ENCODE measurements at places on chromosomes 13 and 19.

DNA sequence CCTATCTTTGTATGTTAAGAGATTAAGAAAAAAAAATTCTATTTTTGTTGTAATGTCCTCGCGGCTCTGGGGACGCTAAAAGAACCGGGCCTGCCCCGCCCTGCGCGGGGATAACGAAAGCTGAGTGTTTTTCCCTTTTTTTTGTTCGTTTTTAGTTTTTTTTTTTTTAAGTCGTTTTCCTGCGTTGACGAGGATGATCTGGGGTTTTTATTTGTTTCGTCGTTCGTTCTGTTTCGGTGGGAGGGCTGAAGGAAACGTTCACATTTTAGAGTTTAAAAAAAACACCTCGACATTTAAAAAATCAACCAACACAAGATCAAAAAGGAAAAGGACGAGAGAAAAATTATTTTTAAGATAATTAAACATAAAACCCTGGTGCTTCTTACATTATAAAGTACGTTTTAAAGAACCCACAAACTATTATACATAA, 5.6 kb downstream of the LYL1 start:
- no peak for DNase-seq

DNA sequence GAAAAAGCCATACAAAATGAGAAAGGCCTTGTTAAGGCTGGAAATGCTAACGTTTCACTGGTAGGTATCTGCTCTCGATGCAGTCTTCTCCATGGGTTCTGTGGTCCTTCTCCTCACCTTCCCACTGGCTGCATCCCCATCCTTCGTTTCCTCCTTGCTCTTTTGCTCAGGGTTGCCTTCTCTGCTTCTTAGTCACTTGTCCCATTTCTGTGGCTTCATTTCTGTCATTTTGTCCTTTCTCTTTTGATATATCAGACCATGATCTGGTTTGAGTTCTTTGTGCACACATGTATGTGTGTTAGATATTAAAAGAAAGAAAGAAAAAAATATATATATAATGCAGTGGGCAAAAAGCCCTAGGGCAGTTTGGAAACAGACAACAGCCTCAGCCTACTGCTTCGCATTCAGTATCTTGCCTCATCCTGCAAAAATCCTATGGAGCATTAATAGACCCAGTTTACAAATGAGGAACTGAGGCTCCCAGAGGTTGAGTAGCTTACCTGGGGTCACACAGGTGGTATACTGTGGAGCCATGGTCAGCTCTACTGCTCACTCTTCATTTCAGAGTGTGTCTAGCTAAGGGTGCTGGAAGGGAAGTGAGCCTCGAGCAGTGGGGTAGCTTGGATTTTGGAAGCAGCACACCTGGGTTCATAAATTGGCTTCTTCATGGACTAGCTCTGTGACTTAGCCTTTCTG, 57.6 kb upstream of the MEDAG start:
- DNase-seq, result no peak

DNA sequence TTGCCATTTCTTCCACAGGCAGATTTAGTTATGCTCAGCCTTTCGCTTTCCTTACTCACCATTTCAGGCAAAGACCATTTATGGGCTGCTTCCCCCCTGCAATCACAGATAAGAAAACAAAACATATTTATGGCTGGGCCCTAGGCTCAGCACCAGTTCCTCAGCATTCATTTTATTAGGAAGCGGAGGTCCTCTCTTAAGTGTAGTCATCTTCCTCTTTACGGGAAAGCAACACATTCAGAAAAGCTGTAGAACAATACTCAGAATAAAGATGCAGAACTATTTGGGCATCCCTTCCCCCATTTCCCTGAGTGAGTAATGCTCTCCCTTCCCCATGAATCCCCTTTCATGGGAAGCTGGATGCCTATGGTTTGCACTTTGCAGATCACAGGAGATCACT, 27.9 kb downstream of the FLT1 start:
- DNase-seq, result no peak

DNA sequence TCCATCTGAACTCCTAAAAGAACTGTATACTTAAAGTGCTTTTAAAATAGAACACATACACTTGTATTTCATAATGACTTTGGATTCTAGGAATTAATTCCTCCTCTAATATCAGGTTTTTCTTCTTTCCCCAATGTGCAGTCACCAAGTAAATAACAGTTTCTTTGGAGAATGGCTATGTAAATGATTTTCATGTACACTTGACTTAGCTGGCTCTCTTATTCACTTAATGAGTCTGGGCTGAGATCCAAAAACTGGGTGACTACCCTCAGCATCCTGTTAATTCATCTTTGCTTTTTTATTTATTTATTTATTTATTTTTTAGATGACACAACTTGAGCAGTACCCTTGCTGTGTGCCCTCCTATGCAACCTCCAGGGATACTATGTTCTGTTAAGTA, 1003.7 kb downstream of the SLITRK1 start:
- no peak for DNase-seq

GRCh38 chr19:14370169-14370939, 10.9 kb upstream of the ADGRE5 start:
- no peak for DNase-seq

DNA sequence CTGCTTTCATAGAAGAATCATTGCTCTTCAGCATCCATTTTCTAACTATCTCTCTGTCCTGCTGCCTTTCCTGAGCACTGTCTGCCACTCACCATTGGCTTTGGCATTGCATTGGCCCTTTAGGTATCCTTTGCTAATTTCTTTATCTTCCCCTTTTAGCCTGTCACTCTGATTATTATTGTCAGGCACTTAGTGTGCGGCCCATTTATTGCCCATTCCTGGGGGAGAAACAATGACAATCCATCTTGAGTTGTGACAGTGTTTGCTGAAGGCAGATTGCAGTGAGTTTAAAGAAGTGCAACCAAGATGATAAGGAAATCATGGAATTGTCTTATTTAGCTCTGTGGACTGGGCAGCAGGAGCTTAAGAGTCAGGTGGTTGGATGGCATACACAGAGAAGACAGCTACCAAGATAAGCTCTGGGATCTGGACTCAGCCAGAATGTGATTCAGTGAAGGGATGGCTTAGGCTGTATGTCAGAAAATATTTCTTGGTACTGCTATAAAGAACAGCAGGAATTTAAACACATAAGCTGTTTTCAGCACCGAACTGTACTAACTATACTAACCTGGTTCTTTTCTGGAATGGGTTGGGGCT, 25.3 kb downstream of the B3GLCT start:
- DNase-seq, result no peak

DNA sequence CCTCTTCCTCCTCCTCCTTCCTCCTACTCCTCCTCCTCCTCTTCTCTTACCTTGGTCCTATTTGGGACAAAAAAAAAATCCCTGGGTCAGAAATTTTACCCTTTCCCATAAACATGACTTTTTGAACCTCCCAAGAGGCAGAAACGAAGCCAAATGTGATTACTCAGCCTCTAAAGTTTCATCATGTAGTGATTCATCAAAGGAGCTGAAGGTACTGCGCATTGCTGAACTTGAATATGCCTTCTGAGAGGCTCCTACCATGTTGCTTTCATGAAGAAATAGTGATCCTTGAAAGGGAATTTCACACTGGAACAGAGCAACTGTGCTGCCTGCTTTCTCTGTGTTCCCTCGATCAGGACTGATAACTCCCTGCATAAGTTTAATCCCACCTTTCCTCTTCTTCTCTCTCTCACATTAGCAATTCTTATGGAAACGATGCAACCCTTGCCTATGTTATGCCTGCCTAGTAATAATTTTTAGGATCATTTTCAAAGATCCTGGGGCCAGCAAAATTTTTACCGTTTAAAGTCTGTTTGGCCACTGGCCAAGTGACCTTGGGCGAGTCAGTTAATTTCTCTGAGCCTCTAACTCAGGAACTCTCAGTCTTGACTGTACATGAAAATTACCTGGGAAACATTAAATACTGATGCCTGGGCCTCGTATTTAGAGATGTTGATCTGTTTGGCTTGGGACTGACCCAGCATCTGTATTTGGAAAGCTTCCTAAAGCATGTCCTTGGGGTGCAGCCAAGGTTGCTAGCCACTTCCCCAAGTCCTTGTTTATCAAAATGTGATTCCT, 149.5 kb downstream of the DCT start:
- no peak for DNase-seq

DNA sequence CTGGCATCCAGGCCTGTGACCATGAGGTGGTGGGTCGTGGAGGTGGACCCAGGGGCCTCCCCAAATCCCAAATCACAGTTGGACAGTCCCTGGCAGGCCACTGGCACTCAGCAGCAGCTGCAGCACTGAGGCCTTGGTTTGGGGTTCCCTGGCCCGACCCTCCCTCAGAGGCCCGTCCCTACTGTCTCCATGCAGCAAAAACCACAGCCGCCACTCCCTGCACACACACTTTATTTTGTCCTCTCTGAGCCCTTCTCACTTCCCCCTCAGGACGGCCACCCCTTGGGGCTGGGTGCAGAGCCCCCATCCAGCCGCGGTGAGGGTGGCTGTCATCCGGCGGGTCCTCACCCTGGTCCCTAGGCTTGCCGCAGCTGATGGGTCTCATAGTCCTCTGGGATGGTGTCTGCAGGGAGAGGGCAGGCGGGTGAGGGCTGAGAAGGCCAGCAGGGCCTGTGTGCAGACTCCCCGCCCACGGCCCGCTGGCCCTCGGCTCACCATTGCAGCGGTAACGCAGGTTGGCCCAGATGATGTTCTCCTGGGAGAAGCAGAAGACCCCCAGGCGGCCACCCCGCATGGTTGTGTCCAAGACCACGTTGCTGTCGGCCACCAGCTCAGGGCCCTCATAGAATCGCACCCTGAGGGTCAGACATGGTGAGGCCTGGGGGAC, 8.4 kb downstream of the COMP start:
- no peak for DNase-seq

DNA sequence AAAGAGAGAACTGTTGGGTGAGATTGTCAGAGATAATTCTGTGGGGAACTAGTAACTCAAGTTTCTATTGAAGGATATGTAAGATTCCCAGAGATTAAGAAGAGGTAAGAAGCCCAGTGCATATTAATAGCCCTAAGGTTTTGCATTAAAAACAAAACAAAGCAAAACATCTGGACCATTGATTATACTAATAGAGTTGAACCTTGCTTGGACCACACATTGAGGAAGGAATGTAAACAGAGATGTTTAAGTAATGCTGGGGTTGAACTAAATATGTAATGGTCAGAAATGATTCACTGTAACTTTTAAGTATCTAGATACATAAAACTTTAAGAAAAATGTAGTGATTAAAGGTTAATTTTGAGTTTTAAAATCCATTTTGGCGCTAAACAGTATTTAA, 1770.0 kb downstream of the PCDH9 start:
- no peak for DNase-seq

All from stimulated activated CD4-positive, alpha-beta T cell treated with anti-CD3 and anti-CD28 coated beads, TNF-alpha, amount 100 ng/mL, for 1 hour (primary cell).